ENCODE measurements at places on chromosomes 12 and 14.
A peak's percentile ranks its signal among the peaks of the same experiment; 100 is the strongest.

- no peak for DNase-seq
Measured at GRCh38 chr12:24421759-24422158, 472.3 kb upstream of the SOX5 start.

DNA sequence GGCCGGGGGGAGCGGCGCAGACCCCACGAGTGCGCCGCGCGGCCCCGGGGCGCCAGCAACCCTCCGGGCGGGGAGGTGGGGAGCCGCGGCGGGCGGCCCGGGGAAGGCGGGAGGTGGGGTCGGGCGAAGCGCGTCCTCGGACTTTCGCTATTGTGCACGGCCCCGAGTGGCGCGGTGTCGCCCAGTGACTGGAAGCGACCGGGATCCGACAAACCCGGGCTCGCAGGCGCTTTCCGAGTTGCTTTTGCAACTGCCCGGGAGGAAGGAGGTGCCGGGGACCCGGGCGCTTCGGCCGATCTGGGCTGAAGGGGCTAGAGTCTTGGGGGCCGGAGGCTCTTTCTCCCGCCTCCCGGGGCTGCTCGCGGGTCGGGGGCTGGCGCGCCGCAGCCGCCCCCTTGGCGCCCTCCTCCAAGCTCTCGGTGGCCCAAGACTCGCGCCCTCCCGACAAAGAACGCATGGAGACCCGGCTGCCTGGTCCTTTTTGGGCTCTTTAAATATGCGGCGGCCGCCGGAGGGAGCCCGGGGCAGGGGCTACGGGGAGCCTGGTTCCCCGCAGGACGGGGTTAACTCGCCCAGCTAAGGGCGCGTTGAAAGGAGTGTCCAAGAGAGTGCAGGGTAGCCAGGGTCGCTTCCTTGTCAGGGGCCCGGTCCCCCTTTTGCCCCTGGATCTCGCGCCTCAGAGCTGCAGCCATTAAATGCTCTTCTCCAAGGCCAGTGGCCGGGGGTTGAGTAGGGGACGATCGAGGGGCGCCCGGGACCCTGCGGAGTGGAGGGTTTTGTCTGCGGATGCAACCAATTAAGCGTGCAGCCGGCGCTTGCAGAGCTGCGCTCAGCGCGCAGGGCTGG, 1.4 kb downstream of the HMGA2 start:
- peak; percentile 81 for DNase-seq

DNA sequence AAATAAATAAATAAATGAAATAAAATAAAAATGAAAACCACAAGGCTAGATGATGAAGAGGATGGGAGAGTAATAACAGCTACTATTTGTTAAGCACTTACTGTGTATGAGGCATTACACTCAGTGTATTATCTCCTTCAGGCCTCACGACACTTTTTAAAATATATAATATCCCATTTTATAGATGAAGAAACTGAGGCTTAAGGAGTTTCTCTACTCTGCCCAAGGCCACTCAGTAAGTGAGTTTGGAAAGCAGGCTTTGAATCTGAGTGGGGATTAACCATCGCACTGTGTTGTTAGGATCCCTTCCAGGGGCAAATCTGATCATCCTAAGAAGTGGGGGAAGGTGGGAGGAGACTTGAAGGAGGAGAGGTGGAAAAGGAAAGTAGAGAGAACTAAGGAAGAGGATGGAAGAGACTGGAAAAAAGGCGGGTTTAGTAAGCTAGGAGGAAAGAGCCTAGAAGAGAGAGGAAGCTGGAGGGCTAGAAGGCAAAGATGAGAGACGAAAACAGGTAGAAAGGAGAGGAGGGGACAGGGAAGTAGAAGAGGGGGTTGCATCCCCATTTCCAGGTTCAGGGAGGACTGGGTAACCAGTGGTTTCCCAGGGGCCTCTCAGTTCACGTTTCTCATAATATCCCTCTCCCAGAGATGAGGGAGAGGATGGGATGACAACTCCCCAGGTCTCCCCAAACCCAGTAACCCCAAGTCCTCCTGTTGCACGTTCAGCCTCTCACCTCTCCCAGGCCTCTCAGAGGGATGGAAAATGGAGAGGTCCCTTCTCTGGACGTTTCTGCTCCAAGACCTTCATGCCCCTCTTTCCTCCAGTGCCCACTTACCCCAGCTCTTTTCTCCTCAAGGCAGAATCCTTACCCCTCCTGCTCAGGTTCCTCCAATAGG, 1.7 kb downstream of the STAT6 start:
- DNase-seq = no peak

GRCh38 chr12:52155048-52155868, 36.6 kb downstream of the KRT80 start:
- DNase-seq = no peak

DNA sequence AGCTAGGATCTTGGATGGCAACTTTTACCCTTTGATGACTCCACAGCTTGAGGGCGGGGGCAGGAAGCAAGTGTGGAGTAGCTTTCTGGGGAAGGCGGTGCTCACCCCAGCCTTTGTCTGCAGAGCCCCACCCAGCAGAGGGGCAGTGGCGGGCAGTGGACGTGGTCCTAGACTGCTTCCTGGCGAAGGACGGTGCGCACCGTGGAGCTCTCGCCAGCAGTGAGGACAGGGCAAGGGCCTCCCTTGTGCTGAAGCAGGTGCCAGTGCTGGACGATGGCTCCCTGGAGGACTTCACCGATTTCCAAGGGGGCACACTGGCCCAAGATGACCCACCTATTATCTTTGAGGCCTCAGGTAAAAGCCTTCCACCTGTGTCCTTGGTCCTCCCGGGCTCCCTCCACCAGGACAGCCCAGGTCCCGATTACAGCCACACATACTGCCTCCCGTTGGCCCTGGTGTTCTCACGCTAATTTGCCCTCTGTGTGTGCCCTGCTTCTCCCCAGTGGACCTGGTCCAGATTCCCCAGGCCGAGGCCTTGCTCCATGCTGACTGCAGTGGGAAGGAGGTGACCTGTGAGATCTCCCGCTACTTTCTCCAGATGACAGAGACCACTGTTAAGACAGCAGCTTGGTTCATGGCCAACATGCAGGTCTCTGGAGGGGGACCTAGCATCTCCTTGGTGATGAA, 1.2 kb downstream of the TAPBPL start:
- no peak for DNase-seq

GRCh38 chr12:131025939-131026702, 72.4 kb downstream of the ADGRD1 start:
- no peak for DNase-seq

GRCh38 chr12:83434600-83434999, 747.9 kb downstream of the TMTC2 start:
- no peak for DNase-seq

GRCh38 chr12:122024132-122024785, 2.6 kb downstream of the BCL7A start:
- no peak for DNase-seq

- no peak for DNase-seq
Measured at GRCh38 chr14:51938137-51938536, 51.2 kb upstream of the RTRAF start.

DNA sequence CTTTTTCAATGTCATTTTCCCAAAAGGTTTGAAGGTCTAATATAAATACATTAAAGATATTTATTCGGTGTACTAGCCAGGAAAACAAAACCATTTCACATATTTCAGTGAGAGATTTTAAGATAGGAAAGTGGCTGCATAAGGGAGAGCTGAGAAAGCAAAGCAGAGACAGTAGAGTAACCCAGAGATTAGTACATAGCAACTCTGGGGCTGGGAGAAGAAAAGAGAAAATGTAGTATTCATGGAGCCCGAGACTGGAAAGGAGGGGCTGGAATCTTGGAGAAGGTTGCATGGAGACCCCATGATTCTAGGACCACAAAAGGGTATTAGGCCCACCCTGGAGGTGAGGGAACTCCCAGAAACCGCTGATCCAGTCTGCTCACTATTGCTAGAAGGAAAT, 236.9 kb downstream of the PAWR start:
- DNase-seq = no peak

GRCh38 chr14:103705118-103705503, 10.1 kb downstream of the XRCC3 start:
- no peak for DNase-seq

- DNase-seq = no peak
Measured at GRCh38 chr12:117507548-117507947, 146.1 kb upstream of the NOS1 start.

DNA sequence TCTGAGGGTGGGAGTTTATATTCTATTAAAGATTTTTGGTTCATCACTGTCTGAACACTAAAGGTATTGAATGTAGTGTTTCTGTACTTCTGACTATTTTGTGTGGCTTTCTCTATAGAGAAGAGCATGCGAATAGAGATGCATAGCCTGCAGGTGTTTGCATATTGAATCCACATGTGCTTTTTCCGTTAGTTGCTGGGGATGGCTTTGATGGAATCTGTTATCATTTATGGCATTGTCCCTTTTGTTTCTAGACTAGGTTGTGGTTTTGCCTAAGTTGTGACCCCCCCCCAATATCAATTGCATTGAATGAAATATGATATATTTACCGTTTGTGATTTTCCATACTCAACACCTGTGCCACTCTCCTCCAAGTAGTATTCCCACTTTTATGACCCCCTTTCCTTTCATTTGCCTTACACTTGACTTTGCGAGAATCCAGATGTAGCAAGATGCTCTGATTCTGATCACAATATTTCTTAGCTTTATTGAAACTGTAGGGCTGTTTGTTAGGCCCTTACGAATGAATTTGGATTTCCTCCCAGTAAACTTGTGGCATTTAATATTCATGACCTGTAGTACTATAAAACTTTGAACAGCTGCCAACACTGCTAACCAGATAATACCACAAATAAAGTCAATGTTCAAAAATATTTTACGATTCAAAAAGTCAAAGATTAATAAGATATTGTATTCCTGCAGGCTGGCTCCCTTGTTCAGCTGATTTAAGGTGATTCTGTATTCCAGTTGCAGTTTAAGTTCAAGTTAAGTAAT, 176.4 kb downstream of the TMTC2 start:
- DNase-seq = no peak

DNA sequence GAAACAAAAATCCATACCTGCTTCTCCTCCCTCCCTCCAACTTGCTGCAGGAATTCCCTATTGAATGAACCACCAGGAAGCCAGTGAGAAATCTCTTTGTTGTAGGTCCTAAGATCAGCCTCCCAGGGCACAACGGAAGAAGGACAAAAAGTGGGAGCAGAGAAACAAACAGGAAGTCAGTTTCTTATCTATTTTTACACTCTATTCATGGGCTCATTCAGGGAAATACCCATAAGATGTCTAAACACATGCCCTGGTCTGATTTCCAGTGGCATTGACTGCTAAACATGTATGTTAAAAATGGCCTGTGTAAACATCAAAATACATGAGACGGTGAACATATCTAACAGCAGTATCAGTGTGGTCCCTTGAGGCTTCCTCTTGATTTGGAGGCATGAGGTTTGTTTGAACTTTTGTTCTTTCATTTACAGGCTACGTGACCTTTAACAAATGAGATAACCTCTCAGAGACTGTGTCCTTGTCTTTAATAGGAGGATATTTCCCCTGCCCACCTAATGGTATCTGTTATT, 18.8 kb downstream of the GPR65 start:
- DNase-seq = no peak

DNA sequence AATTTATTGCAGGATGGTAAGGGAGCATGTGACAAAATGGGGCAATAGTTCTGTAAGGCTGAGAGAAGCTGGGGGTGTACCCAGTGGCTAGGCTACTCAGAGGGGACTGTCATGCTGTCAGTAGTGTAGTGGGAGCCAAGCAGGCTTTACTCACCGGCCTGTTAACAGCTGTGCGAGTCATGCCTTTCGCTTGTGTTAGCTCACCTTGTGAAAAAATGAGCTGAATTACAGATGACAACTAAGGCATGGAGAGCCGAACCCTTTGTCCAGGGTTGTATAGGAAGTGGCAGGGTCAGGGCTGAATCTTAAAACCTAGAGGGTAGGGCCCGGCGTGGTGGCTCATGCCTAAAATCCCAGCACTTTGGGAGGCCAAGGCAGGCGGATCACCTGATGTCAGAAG, 37.9 kb downstream of the SH2B3 start:
- no peak for DNase-seq

- no peak for DNase-seq
Measured at GRCh38 chr12:88448337-88448915, 131.8 kb downstream of the KITLG start.

GRCh38 chr12:27012239-27012981, 1.8 kb downstream of the TM7SF3 start:
- DNase-seq = no peak

- no peak for DNase-seq
Measured at GRCh38 chr12:47954058-47954457, 9.3 kb upstream of the TMEM106C start.

- no peak for DNase-seq
Measured at GRCh38 chr12:15851045-15851620, 31.1 kb upstream of the STRAP start.

GRCh38 chr12:55060470-55060869, 40.7 kb downstream of the NEUROD4 start:
- DNase-seq = no peak

- no peak for DNase-seq
Measured at GRCh38 chr12:97493731-97494130, 31.1 kb downstream of the RMST start.

GRCh38 chr12:39905152-39905551, 200.7 kb downstream of the SLC2A13 start:
- DNase-seq = no peak

GRCh38 chr12:130708648-130709047, 7.5 kb downstream of the RIMBP2 start:
- no peak for DNase-seq

- no peak for DNase-seq
Measured at GRCh38 chr12:60704171-60704914, 1108.5 kb downstream of the SLC16A7 start.

DNA sequence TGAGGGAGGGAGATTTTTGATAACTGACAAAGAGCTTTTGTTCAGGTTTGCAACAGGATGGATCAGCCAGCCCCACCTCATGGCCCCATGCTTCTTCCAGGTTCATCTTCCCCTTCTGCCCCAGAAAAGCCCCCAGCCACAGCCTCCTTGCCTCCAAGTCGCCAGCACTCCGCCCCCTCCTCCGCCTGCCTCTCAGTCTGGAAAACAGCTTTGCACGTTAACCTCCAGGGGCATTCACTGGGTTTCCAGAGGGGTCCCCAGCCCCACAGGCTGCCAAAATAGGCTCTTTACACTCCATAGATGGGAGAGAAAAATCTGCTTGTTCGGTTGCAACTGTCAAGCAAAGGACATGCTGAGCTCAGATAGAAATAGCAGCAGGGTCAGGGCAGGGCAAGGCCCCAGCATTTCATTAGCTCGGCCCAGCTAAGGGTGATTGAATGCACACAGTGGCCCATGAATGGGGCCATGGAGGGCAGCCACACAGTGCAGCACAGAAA, 253.6 kb downstream of the ZFP36L1 start:
- peak; percentile 76 for DNase-seq

- no peak for DNase-seq
Measured at GRCh38 chr14:55454264-55455002, 14.0 kb upstream of the TBPL2 start.

DNA sequence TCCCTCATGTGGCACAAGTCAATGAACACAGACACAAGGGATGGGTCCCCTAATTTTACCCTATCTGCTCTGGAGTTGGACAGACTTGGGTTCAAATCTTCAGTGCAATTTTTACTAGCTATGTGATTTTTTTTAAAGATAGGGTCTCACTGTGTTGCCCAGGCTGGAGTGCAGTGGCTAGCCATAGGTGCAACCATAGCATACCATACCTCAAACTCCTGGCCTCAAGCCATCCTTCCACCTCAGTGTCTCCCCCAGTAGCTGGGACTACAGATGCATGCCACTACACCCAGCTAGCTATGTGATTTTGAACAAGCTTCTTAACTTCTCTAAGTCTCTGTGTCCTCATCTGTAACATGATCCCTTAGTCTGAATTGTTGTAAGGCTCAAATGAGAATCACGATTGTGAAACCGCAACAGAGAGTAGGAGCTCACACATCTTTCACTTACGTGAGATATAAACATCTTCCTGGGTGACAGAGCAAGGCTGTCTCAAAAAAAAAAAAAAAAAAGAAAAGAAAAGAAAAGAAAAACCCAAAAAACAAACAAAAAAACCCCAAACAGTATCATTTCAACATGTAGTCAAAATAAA, 4.7 kb downstream of the CALCOCO1 start:
- DNase-seq = no peak

All from ecto neural progenitor cell (in vitro differentiated cells).